NCI-H345 (cell line): ENCODE measurements at places on chromosomes 5 and 9.

GRCh38 chr9:20551236-20551635 lies 71.1 kb downstream of the MLLT3 start:
- no peak for DNase-seq

GRCh38 chr5:79774171-79774854 lies 84.7 kb downstream of the CMYA5 start:
- DNase-seq = no peak

DNA sequence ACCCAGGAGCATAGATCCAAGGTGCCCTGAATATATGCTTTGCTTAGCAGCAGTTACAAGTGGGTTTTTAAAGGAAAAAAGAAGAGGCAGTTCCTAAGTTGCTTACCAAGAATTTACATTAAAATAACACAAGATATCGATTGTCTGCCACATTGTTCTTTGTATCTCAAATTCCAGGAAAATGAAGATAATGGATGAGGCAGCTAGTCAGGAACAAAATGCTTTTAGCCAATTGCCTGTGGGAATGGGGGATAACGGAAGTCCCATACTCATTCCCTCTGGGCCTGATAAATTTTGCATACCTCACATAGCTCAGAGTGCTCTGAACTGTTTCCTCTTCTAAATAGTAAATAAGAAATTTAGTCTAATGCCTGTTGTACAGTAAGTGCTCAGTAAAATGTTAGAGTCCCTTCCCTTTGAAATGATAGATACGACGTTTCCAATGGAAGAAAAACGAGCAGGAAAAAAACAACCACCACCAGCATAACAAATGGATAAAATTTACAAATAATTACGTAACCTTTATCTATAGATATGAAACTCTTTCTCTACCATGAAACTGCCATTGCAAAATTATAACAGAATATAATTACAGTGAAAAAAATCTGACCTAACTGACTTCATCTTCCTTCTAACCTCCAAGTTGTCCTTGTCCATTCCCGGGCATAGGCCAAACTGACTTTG lies 35.5 kb upstream of the TENT2 start:
- no peak for DNase-seq

DNA sequence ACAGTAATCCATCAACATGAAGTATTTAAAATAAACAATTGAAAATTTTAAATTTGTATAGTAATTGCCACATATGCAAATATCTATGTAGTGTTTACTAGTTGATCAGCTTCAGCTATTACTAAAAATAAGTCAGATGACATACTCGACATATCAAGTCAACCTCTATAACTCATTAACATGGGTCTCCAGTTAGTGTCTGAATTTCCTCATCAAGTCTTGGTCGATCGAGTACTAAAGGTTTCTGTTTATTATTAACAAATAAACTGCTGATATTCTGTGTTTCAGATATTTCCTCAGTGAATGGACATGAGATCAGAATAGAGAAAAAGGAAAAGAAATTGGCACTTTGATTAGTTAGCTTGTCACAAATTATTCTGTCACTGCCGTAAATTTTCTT lies 266.5 kb upstream of the ITGA1 start:
- no peak for DNase-seq

DNA sequence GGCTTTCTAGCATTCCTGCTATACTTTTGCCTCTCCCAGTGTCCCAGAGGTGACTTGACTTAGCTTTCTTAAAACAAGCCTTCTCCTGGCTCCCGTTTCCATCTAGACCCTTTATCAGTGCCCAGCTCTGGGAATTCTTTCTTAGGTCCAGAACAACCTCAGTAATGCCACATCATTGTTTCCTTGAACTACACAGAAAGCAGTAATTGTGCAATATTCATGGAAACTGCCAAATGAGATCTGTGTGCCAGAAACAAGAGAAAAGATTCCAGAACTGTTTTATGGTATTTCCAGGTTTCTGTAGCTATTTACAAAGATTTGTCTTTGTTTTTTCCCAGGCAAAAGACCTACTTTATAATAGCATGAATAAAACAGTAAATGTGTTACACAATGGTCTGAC lies 391.3 kb downstream of the SLCO4C1 start:
- DNase-seq = no peak

DNA sequence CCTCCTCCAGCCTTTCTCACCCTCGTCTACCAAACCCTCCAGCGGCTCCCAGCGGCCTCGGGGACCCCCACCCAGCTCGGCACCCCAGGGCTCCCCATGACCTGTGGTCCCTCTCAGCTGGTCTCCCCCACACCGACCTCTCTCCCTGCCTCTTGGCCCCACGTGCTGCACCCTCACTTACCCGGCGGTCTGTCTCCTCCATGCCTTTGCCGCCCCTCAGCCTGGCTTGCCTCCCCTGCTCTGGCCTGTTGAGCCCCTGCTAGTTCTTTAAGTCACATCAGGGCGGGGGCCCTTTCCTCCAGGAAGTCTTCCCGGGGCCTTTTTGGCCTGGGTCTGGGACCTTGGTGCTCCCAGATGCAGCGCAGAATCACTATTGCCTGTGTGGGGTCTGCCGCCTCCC lies 81.5 kb downstream of the LMX1B start:
- no peak for DNase-seq

- peak; percentile 66 for DNase-seq
Measured at GRCh38 chr9:87497604-87498045, at the start of gene DAPK1. TSS of gene DAPK1 (plus strand) at chr9:87497867. CDS start at chr9:87499078, 1,211 bp downstream.

DNA sequence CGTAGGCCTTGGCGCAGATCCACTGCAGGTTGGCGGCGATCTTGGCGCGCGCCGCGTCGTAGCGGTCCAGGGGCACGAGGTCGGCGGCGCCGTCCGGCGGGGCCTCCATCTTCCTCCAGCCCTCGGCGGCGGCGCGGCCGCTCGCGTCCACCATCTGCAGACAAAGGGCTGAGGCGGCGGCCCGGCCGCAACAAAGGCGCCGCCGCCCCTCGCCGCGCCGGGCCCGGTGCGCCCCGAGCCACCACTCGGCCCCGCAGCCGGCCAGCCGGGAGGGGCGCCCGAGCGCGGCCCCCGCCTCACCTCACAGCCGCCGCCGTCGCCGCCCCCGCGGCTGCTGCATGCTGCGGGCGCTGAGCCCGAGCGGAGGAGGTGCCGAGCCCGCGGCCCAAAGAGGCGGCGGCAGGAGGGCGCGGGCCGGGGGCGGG lies 328 bp downstream of the CAMSAP1 start:
- DNase-seq = peak; percentile 52

DNA sequence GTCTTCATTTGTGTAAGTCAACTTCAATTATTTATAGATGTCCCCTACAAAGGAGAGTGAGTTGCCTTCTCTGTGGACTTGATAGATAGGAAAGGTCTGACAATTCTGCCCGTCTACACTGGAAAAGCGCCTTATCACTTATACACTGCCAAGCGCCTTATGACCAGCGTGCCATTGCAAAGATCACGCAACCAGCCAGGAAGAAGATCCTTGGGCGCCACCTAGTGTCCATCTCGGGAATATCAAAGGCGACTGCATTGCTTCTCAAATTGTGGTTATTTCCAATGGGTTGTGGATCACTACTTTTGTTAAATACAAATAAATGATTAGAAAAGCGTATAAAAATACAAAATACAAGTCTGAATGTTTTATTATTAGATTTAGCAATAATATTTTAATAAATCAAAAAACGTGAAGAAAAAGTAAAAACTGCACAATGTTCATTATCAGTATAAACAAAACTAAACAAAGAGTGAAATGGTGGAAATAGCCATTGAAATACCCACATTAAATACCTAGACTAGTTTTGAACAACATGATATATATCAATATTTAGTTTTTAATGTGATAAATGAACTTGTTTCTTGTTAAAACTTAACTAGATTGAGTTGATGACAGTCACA lies 27.8 kb downstream of the SUB1 start:
- peak; percentile 78 for DNase-seq

DNA sequence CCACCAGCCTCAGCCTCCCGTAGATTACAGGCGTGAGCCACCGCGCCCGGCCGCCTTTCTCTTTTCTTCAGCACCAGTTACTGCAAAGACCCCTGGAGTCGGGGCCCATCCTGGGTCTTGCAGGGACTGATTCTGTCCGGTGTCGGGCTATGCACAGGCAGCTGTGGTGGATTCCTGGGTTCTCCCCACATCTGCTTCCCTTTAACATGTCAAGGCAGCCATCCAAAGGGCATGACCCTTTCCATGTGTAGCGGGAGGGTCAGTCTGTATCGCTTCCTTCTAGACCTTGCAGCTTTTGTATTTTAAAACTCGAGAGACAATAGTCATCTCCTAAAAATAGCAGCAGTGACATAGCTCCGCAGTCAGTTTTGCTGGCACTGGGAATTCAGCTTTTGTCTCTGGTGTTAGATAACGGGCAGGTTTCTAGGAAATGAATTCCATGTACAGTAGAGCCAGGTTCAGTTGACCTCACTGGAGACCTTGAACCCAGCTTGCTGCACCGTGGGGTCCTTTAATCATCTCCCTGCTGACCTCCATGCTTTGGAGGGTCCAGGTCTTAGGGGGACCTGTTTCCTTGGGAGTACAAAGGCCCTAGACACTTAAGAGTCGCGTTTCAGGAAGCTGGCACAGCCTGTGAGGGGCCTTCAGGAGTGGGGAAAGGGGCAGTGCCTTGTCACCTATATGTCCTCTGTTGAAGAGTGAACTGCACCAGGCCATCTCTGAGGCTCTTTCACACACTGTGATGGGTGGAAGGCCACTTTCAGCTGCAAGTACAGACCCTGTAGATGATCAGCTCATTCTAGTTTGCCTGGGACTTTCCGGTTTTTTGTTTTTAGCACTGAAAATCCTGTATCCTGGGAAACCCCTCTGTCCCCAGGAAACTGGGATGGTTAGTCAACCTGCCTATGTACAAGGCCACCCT lies 13.8 kb downstream of the ANKRD33B start:
- DNase-seq = no peak

DNA sequence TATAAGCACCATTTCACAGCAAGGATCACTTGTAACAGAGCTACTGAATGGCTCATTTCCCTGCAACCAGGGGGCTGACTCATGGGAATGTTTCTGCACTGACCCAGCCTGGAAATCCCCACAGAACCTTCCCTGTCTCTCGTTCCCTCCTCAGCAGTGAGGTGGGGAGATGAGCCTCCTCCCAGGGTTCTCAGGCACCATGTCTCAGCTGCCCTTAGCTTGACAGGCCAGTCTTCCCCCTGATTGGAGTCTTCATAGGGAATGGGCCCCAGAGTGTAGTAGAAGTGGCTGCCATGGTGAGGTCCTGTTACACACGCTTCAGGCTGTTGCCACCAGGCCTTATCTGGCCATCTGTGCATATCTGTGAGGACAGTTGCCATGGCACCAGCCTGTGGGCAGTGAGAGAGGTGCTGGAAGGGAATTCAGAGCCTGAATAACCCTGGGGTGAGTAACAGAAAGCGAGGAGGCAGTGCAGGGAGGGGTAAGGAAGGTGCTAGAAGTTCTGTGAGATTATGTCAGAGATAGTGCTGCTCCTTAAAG lies 324.4 kb downstream of the ENC1 start:
- no peak for DNase-seq

- no peak for DNase-seq
Measured at GRCh38 chr5:134536876-134537275, 11.4 kb downstream of the JADE2 start.

DNA sequence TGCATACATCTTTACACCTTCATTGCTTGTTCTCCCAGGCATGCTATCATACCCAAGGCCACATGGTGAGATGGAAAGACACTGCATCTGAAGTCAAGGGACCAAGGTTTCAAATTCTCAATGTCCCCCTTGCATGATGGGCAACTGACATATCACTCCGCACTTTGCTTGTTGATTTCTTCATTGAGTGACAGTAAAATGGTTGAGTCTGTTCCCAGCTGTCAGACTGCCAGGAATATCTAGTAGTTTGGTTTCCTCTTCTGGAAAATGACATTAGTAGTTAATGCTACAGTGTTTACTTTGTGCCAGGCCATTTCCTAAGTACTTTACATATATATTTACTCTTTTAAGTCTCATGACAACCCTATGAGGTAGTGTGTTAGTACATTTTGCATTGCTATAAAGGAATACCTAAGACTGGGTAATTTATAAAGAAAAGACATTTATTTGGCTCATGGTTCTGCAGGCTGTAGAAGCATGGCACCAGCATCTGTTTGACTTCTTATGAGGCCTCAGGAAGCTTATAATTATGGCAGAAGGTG lies 114.4 kb downstream of the PCSK1 start:
- DNase-seq = peak; percentile 71

DNA sequence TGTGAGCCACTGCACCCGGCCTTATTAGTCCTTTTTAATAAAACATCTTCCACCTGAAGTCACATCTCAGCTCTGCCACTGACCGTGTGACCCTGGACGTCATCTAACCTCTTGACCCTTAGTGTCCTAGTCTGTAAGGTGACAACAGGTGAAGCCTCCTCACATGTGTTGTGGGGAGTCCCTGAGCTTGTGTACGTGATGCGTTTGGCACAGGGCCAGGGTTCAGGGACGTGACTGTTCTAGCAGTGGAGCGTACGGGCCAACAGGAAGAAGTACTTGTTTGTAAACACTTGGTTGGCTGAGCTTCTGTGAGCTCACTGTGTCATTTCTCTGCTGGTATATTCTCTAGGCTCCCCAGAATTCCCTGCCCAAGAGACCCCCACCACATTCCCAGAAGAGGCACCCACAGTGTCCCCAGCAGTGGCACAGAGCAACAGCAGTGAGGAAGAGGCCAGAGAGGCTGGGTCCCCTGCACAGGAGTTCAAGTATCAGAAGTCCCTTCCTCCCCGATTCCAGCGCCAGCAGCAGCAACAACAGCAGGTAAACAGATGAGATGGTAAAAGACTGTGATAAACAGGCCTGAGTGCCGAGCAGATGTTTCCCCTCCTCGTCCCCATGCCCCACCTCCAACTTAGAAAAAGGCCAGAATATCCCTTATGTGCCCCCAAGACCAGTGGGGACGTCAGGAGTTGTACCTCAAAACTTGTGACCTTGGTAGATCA lies 35.3 kb upstream of the POMT1 start:
- DNase-seq = no peak

DNA sequence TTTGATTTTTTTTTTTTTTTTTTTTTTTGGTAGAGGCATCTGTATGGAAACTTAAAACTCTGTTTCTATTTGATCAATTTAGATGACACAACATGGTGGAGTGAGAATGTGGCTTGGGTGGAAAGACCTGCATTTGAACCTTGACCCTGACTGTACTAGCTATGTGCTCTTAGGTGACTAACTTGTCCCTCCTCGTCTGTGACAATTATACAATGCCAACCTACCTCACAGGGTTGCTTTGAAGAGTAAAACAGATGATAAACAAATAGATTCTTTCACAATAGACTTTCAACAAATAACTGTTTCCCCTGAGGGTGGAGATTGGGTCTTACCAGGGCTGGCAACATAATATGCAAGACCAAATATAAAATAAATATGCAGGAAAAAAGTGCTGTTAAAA lies 109.3 kb downstream of the CRB2 start:
- DNase-seq = no peak

- no peak for DNase-seq
Measured at GRCh38 chr9:89368550-89368949, 50.2 kb downstream of the SECISBP2 start.

GRCh38 chr9:120974181-120974580 lies 47.6 kb upstream of the TRAF1 start:
- no peak for DNase-seq

DNA sequence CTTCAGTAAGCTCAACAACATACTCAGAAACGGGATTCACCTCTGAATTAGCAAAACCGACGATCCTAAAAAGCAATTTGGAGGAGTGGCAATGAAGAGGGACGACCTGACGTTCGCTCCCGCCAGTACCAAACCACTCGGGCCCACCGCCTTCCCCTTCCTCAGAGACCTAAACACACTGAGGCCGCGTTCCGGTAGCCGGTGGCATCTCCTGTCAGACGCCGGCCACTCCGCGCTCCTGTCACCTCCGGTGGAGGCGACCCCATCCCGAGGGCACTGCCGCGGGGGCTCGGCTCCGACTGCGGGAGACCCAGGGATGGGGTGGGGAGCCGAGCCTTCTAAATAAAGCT lies 617 bp downstream of the PPP6C start:
- peak; percentile 4 for DNase-seq

GRCh38 chr5:61137835-61138234 lies 24.4 kb downstream of the SMIM15 start:
- DNase-seq = no peak
